ENCODE measurements at places on chromosomes 16 and 17.

DNA sequence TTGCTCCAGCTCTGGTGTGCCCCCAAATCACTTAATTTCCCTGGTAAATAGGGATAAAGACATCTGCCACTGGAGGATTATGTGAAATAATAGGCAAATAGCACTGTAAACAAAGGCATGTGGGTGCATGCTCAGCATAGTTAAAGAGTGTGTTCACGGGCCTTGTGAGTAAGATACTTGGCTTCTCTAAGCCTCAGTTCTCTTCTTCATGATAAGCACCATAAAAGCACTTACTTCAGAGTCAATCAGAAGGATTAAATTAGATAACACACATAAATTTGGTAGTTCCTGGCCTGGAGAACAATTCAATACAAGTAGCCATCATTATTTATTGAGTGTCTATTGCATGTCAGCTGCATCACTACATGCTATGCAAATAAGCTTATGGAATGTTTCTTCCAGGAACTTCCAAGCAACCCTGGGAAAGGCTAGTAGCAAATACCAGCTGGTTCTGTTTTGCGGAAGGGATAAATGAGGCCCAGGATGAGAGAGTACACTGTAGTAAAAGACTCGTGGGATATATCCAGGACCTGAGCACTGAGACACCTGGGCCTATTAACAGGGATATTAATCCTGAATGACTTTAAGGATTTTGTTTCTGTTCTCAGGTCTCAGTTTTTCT lies 14.5 kb downstream of the CCL11 start:
- no peak for DNase-seq

GRCh38 chr16:25633549-25633948 lies 58.2 kb upstream of the HS3ST4 start:
- no peak for DNase-seq

GRCh38 chr16:30535777-30536190 lies 1.1 kb upstream of the ZNF747 start:
- peak; percentile 54 for DNase-seq

DNA sequence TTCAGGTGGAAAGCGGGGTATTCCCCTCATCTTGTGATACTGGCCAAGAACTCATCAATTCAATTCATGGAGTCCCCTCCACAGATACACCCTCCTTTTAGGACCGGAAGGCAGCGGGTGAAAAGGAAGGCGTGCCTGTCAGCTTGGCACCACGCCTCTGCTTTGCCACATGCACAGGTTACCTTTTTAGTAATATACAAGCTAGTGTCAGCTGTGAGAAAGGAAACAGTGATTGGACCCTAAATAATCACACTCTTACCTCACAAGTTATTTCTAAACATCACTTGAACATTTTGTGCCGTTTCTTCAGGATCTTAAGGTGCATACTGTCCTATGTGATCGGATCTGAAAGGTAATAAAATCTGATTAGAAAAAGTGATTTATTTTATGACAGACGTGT lies 15.7 kb downstream of the ZDHHC7 start:
- no peak for DNase-seq

GRCh38 chr16:11980136-11980844 lies 3.8 kb downstream of the SNX29 start:
- no peak for DNase-seq

GRCh38 chr17:27457731-27458523 lies 1.7 kb downstream of the KSR1 start:
- no peak for DNase-seq

DNA sequence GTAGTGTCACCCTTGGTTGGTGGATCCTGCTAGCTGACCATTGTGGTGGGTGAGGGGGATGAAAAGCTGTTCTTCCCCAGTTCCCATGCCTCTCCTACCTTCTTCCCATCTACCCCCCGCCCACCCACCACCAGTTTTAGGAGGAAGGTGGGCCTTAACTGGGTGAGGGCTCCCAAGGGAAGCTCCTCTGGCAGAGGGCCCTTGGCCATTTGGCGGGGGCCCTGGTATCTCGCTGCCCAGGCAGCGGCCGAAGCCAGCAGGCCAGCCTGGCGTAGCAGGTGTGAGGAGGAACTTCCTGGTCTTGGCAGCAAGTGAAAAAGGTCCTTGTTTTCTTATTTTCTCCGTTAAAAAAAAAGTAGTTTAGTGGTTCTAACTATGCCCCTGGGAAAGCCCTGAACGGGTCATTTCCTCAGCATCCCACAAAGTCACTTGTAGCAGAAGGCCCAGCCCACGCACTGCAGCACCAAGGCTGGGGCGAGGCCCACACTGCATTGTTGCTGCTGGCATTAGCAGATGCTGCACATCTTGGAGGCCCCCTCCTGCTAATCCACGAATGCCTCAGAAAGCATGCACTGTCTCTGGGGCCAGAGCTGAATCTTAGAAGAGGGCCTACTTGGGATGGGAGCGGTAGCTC lies 72.5 kb downstream of the MPRIP start:
- peak; percentile 24 for DNase-seq

DNA sequence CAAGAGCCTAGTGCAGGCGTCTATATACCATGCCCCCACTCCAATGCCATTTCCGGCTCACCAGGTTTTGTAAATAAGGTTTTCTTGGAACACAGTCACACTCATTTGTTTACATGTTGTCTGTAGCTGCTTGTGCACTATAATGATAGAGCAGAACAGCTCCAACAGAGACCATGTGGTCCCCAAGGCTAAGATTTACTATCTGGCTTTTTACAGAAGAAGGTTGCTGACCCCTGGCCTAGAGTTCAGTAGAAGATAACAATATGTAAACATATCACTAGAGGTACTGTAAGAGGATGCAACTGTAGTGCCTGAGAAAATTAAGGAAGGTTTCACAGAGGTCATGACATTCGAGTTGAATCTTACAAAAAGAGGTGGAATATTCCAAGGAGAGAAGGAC lies 66.3 kb downstream of the CACNG1 start:
- no peak for DNase-seq

- no peak for DNase-seq
Measured at GRCh38 chr16:54780266-54780665, 150.4 kb upstream of the IRX5 start.

GRCh38 chr17:20074489-20074888 lies 65.3 kb downstream of the SPECC1 start:
- DNase-seq = no peak

GRCh38 chr16:56195151-56195550 lies 3.9 kb downstream of the GNAO1 start:
- DNase-seq = no peak

GRCh38 chr16:84096447-84097005 lies 20.2 kb downstream of the MBTPS1 start:
- no peak for DNase-seq

- no peak for DNase-seq
Measured at GRCh38 chr16:11967195-11967911, 2.3 kb downstream of the TNFRSF17 start.

DNA sequence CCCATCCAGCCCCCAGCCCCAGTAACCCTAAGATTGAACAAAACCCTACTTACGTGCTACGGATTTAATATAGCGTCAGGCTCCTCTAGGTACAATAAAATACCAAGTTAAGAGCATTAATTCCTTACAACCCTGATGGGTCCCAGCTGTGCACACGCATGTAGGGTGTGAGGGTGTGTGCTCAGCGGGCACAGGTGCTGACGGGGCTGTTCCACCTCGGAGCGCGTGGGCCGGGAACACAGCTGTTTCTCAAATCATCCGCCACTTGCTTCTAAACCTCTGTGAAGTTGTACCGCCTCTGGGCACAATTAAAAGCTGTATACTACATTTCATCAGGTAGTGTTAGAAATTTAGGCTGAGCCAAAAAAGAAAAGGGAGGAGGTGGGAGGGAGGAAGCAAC lies 478.6 kb downstream of the MAF start:
- no peak for DNase-seq

DNA sequence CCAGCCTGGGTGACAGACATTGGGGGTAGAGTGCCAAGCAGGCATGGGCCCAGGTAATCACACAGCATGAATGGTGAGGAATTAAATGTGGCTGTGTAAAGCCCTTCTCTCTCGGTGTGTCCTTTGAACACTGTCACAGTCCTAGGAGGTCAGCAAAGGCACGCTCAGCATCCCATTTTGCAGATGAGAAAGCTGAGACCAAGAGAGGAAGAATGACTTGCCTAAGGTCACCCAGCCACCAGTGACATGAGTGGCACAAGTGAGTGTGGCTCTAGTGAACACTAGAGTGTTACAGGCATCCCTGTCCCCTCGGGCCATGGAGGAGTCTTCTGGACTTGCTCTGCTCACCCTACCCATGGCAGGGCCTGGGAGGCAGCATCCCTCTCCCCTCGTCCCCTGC lies 10.7 kb downstream of the CTF1 start:
- DNase-seq = no peak

GRCh38 chr16:77579351-77579891 lies 142.9 kb upstream of the NUDT7 start:
- no peak for DNase-seq

- no peak for DNase-seq
Measured at GRCh38 chr16:29641561-29641960, 21.5 kb upstream of the SPN start.

- DNase-seq = no peak
Measured at GRCh38 chr17:15039366-15039765, 225.8 kb downstream of the PMP22 start.

GRCh38 chr16:58462997-58463941 lies 36.7 kb upstream of the NDRG4 start:
- no peak for DNase-seq

DNA sequence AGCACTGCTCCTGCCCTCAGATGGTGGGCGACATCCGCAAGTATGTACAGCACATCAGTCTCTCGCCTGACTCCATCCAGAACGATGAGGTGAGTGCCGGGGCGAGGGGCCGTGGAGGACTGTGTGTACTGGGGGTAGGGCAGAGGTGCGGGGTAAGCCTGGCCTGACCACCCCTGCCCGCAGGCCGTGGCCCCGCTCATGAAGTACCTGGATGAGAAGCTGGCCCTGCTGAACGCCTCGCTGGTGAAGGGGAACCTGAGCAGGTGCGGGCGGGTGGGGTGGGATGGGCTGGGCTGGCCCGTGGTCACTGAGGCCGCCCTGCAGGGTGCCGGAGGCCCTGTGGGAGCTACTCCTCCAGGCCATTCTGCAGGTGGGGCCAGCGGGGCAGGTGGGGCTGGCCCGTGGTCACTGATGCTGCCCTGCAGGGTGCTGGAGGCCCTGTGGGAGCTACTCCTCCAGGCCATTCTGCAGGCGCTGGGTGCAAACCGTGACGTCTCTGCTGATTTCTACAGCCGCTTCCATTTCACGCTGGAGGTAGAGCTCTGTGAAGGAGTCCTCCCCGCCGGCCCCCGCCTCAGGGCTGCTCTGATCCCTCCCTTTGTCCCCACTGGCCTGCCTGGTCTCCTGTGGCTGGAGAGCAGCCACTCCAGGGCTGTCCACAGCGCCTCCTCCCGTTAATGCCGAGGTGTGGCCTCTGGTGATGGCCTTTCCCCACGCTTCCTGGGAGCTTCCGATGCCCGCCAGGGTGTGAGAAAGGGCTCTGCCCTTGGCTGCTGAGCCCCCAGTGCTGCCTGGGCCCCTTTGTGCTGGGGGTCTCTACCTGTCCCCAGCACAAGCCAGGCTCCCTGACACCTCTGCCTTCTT lies 5.0 kb downstream of the TSR3 start:
- DNase-seq = no peak

DNA sequence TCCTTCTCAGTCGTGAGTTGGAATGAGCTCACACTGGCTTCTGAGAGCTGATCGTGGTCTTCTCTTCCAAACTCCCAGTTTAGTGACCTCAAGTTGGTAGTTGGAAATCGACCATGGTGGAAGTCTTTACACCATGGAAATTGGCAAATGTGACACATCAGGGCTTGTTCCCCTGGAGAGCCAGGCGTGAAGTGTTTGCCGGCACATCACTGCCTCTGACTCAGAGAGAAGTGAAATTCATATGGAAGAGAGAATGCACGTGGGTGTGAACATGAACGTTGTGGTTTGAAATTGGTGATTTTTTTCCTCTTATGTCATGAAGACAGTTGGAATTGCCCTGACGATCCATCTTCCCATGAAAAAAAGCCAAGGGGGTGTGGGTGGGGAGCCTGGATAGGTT lies 47.4 kb downstream of the AXIN2 start:
- no peak for DNase-seq

DNA sequence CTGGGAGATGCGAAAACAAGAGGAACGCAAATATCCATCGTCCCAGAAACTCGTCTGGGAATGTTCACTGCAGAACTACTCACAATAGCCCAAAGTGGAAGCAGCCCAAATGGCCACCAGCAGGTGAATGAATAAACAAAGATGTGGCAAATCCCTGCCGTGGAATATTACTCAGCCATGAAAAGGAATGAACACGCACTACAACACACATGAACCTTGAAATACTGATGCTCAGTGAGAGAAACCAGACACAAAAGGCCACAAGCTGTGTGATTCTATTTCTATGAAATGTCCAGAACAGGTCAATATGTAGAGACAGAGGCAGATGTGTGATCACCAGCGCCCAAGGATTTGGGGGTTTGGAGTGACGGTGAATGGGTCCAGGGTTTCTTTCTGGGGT lies 169.8 kb downstream of the IRF8 start:
- DNase-seq = no peak

- peak; percentile 16 for DNase-seq
Measured at GRCh38 chr16:30895627-30896260, 670 bp upstream of the CTF1 start.

DNA sequence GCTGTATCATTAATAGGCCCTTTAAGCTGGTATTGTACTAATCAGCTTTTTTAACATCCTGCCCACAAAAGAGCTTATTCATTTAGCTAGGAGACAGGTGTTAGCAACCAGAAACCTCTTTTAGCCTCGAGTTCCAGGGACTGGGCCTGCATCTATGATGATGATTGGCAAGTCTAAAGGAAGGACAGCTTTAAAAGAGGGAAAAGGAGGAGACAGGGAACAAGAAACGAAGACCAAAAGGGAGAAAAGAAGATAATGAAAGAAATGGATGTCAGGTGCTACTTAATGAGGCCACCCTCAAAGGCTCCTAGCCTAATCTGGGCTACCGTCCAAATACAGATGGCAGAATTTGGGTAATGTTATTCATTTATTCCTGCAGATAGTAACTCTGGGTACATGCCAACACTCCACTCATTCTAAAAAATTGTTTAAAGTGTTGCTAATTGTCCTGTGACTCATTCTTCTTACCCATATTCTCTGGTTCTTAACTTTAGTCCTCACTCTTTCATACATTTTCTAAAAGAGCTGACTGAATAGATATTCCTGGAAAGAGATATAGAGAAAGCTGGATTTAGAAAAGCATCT lies 18.7 kb upstream of the RFFL start:
- no peak for DNase-seq

DNA sequence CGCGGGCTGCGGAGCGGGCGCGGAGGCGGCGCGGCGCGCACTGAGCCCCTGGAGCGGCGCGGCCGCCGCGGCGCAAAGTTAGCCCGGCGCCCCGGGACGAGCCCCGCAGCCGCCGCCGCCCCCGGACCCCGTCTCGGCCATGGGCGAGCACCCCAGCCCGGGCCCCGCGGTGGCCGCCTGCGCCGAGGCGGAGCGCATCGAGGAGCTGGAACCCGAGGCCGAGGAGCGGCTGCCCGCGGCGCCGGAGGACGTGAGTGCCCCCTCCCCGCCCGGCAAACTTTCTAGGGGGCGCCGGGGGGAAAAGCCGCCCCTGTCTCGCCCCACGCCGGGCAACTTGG lies 388 bp downstream of the RHBDL3 start:
- DNase-seq = no peak
